ENCODE measurements at places on chromosomes 13 and 19.

GRCh38 chr13:99294198-99294597 is 13.0 kb downstream of the GPR183 start:
- no peak for DNase-seq

- DNase-seq, result no peak
Observed at GRCh38 chr19:518598-519231, 11.4 kb downstream of the TPGS1 start.

DNA sequence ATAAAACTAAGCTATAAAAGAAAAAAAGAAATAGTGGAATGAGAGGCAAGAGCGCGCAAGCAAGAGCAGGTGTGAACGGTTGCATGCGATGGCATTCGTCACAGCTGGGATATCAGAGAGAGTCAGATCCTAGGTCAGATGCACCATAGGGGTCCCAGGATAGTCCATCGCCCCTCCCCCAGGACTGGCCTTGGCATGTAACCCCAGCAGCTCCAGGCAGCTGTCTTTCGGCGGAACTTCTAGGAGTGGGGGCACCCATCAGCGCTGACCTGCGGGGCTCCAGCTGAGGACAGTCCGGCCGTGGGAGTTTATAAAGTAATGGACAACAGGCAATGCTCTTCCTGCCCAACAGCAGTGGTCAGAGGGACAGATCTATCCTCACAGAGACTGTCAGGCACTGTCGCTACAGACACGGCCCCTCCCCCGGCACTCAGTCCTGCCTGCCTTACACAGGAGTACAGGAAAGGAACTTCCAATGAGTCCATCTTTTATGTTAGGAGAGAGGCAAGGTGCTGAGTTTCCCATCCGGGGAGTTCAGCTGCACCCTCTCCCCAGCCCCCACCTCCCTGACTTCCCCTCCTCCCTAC is 1.4 kb downstream of the SIAH3 start:
- no peak for DNase-seq

- no peak for DNase-seq
Observed at GRCh38 chr19:42480335-42481095, 37.8 kb upstream of the CXCL17 start.

GRCh38 chr13:48626077-48626449 is 27.7 kb upstream of the CYSLTR2 start:
- no peak for DNase-seq

DNA sequence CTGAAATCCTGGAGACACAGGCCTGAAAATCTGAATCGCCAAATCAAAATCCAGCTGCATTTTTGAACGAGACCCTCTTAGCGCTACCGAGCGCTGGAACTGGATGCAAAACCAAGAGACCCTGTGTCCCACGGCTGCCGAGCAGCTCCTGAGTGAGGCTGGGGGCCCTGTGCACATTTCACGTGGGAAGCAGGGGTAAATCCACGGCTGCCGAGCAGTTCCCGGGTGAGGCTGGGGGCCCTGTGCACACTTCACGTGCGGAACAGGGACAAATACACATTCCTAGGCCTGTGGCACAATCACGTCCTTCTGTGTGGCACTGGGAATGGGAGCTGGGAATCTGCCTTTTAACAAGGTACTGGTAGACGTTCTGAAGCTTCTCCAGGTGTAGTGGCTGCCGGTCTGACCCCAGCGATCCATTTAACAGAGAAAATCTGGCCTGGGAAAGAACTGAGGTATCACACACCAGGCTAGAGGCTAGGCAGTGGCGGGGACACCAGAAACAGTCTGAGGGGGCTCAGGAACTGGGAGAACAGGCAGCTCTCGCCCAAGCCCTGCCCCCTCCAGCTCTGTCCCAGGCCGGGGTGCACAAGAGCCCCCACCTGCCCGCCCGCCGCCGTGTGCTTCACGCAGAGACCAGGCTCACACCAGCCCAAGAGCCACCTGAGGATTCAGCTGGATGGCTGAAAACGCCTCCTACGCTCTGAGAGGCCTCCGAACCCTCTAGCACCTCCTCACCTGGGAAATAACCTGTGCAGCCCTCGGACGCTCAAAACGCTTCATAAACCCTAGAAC is 11.0 kb upstream of the C2CD4C start:
- no peak for DNase-seq

- no peak for DNase-seq
Observed at GRCh38 chr19:28667348-28667977, 545.5 kb downstream of the UQCRFS1 start.

DNA sequence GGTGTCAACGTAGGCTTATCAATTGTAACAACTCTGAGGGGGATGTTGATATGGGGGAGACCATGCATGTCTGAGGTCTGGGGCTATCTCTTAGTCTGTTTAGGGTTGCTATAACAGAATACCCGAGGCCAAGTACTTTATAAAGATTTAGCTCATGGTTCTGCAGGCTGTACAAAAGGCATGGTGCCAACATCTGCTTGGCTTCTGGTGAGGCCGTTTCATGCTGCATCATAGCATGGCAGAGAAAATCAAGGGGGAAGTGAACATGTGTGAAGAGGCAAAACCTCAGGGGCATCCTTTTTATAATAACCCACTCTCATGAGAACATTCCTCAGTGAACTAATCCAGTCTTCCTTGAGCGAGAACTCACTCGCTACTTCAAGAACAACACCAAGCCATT is 353.8 kb downstream of the ENOX1 start:
- DNase-seq, result no peak

DNA sequence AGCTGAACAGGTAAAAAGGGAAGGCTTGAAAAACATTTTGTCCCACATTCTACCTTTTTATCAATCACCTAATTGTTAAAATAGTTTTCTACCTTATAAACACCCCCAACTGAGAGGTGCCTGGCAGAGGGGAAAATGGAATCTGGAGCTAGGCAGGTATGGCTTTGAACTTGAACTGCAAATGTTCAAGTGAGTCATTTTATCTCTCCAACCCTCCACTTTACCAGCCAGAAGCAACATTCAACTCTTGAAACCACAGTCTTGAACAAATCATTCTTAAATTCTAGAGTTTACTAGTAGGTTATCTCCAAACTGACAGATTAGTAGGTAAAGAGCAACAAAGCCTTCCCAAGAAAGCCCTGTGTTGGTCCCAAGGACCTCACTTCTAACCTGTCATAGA is 116.9 kb downstream of the ABCC4 start:
- DNase-seq, result no peak

DNA sequence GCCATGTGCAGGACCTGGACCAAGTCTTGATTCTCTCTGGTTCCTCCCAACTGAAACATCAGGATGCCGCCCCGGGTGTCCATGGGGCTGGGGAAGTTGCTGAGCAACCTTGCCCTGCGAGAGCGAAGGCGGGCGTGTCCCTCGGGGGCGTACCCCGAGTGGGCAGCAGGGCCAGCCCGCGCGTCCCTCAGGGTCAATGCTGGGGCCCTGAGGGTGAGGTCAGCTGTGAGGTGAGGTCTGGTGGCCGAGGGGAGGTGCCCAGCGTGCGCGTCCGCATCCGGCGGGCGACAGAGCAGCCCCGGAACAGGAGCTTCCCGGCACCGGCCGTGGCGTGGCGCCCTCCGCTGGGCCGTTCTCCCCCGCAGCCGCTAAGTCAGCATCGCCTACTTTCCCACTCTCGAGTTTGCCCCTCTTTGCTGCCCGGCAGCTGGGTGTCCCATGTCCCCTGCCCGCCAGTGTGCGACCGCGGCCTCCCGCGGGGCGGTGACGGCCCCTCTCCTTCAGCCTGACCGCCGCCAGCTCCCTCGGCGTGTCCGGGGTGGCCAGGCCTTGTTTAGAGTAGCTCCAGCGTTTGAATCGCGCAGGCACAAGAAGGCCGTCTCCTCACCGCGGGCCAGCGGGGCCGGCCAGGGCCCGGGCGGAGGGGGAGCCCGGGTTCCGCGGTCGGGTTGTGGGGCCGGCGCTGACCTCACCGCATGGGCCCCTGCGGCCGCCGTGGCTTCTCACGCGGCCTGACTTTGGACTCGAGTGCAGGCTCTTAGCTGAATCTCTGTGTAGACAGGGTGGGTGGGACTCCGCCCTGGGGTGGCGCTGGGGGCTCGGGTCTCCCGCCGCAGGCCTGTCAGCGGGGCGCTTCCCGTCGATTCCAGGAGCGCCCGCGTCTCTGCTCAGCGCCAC is 33.0 kb downstream of the GJA3 start:
- DNase-seq, result no peak

GRCh38 chr19:51688671-51689571 is 4.2 kb upstream of the SPACA6 start:
- peak; percentile 72 for DNase-seq

GRCh38 chr13:44417876-44418275 is 44.3 kb downstream of the SERP2 start:
- no peak for DNase-seq

GRCh38 chr13:61905054-61905453 is 489.4 kb upstream of the PCDH20 start:
- no peak for DNase-seq

All from CMK (cell line).